ENCODE measurements at places on chromosomes 6 and 20. TPM values are rescaled to one million over a fixed set of nuclear protein-coding genes. Genes with fewer than 3 reads are reported as not detected.

Gene CPNE5
- 1.2 TPM for total RNA-seq

Gene CRYBG1
- total RNA-seq, result 21.1 TPM

GRCh38 chr6:132512638-132513632 is at the start of gene STX7:
TSS of gene STX7 (minus strand) at chr6:132513116. CDS start at chr6:132503530, 9,586 bp downstream.
- peaks cover 3% of the 10 kb centered on the region for H3K36me3 ChIP-seq
- DNase-seq, result peak; percentile 86
- peaks cover 1% of the 10 kb centered on the region for H3K27me3 ChIP-seq

Gene SLC17A2
- not detected for total RNA-seq

Gene PLCG1
- total RNA-seq, result 259 TPM

Gene PPP1R16B
- total RNA-seq, result 74.9 TPM

- no peak overlapping the region for H3K4me3 ChIP-seq
- no peaks in the 10 kb centered on the region for H3K4me1 ChIP-seq
- H3K36me3 ChIP-seq, result no peaks in the 10 kb centered on the region
Measured at GRCh38 chr6:170057034-170057734, 233.7 kb downstream of the DLL1 start.

- H3K27ac ChIP-seq, result no peak overlapping the region
- DNase-seq, result no peak
- H3K4me1 ChIP-seq, result peaks cover 9% of the 10 kb centered on the region
- H3K4me3 ChIP-seq, result no peak overlapping the region
- H3K27me3 ChIP-seq, result peaks cover 10% of the 10 kb centered on the region
Measured at GRCh38 chr6:79872303-79872702, 75.0 kb downstream of the ELOVL4 start.

Gene GSTA3
- total RNA-seq, result not detected

All from activated CD8-positive, alpha-beta T cell treated with anti-CD3 and anti-CD28 coated beads for 36 hours (primary cell).